ENCODE measurements at places on chromosomes 13 and 19. TPM values are rescaled to one million over a fixed set of nuclear protein-coding genes. Genes with fewer than 3 reads are reported as not detected.

Gene APOC1
- 10.8 TPM for total RNA-seq

Gene CD33
- total RNA-seq = not detected

Gene KCTD4
- total RNA-seq = not detected

Gene NAPSA
- 0.65 TPM for total RNA-seq

Gene CNN1
- 84.6 TPM for total RNA-seq

Gene PALM3
- under 0.01 TPM for total RNA-seq

Gene SIGLEC14
- not detected for total RNA-seq

Gene ZNF582
- 2.0 TPM for total RNA-seq

Gene NRTN
- 1.6 TPM for total RNA-seq

Gene TRIM13
- total RNA-seq = 15.8 TPM

Gene PLA2G4C
- 1.1 TPM for total RNA-seq

Gene GPR12
- total RNA-seq = not detected

Gene SYNGR4
- total RNA-seq = 0.51 TPM

Gene DHRS12
- total RNA-seq = 5.1 TPM

Gene TPGS1
- 23.3 TPM for total RNA-seq

Gene SLITRK6
- not detected for total RNA-seq

Gene CLEC11A
- 21.4 TPM for total RNA-seq

Gene SPACA6
- total RNA-seq = 8.1 TPM

Gene SYT5
- not detected for total RNA-seq

Gene ZNF846
- 2.9 TPM for total RNA-seq

Data from mesangial cell (primary cell).